A549 treated with DMSO at 1 μM for 4 hours (cell line): ENCODE measurements at places on chromosomes 3 and 15. TPM values are rescaled to one million over a fixed set of nuclear protein-coding genes. Genes with fewer than 3 reads are reported as not detected.

PTX3 gene
- 0.45 to 1.1 TPM (median 0.75 TPM) in 5 replicates for total RNA-seq

COL7A1 gene
- total RNA-seq, result 139 to 257 TPM (median 204 TPM) in 5 replicates

ESYT3 gene
- 0.56 to 1.0 TPM (median 0.78 TPM) in 5 replicates for total RNA-seq

ECE2 gene
- not detected in 5 replicates for total RNA-seq

GOLGA6D gene
- 0.11 to 0.12 TPM in 2 of 5 replicates, not detected in the others for total RNA-seq

KNG1 gene
- total RNA-seq, result 0.17 TPM in 1 of 5 replicates, not detected in the others

LARP6 gene
- total RNA-seq, result 52.1 to 84.0 TPM (median 73.8 TPM) in 5 replicates

SCN11A gene
- 0.01 TPM in 1 of 5 replicates, not detected in the others for total RNA-seq

GNAT1 gene
- total RNA-seq, result 0.09 TPM in 1 of 5 replicates, not detected in the others

MTMR10 gene
- total RNA-seq, result 11.4 to 17.2 TPM (median 15.3 TPM) in 5 replicates

RASA2 gene
- 7.2 to 13.5 TPM (median 11.1 TPM) in 5 replicates for total RNA-seq

TNNC1 gene
- 1.2 to 2.0 TPM (median 1.4 TPM) in 5 replicates for total RNA-seq

LYZL4 gene
- total RNA-seq, result not detected in 5 replicates

ALDH1A3 gene
- 23.0 to 25.5 TPM (median 23.8 TPM) in 5 replicates for total RNA-seq

RBPMS2 gene
- total RNA-seq, result 7.5 to 9.4 TPM (median 8.4 TPM) in 5 replicates

RPP14 gene
- 11.5 to 21.2 TPM (median 11.8 TPM) in 5 replicates for total RNA-seq

GOLGA6L4 gene
- total RNA-seq, result 0.28 to 1.4 TPM (median 1.1 TPM) in 5 replicates

MOBP gene
- 0.02 to 0.28 TPM (median 0.07 TPM) in 3 of 5 replicates, not detected in the others for total RNA-seq

ACTRT3 gene
- total RNA-seq, result 2.4 to 3.2 TPM (median 2.9 TPM) in 5 replicates

SERINC4 gene
- 0.06 to 0.23 TPM (median 0.12 TPM) in 4 of 5 replicates, not detected in the other for total RNA-seq

CFAP100 gene
- total RNA-seq, result not detected in 5 replicates

TMIE gene
- total RNA-seq, result 0.07 to 0.30 TPM (median 0.16 TPM) in 5 replicates

CCDC9B gene
- total RNA-seq, result 17.2 to 20.4 TPM (median 18.0 TPM) in 5 replicates

EPHB1 gene
- total RNA-seq, result 0.05 to 0.23 TPM (median 0.11 TPM) in 4 of 5 replicates, not detected in the other

ERICH6 gene
- 0.07 to 0.08 TPM in 2 of 5 replicates, not detected in the others for total RNA-seq

CCDC51 gene
- 25.1 to 28.0 TPM (median 27.4 TPM) in 5 replicates for total RNA-seq

ZBED2 gene
- total RNA-seq, result 0.18 to 0.45 TPM (median 0.39 TPM) in 5 replicates

DOCK3 gene
- 0.37 to 0.50 TPM (median 0.43 TPM) in 5 replicates for total RNA-seq

GOLGA6B gene
- total RNA-seq, result 0.06 to 0.09 TPM in 2 of 5 replicates, not detected in the others

RARB gene
- 6.6 to 16.1 TPM (median 14.1 TPM) in 5 replicates for total RNA-seq

CX3CR1 gene
- total RNA-seq, result 0.09 to 0.25 TPM in 2 of 5 replicates, not detected in the others

FRMD5 gene
- 3.9 to 5.6 TPM (median 4.2 TPM) in 5 replicates for total RNA-seq

P3H2 gene
- 33.5 to 53.7 TPM (median 45.8 TPM) in 5 replicates for total RNA-seq

SAMD7 gene
- total RNA-seq, result not detected in 5 replicates

FGF12 gene
- total RNA-seq, result 0.38 to 0.97 TPM (median 0.63 TPM) in 5 replicates

OR5K2 gene
- total RNA-seq, result not detected in 5 replicates

RBP2 gene
- not detected in 5 replicates for total RNA-seq

GP5 gene
- 0.03 to 0.07 TPM in 2 of 5 replicates, not detected in the others for total RNA-seq

IMPG2 gene
- 0.01 to 0.02 TPM (median 0.01 TPM) in 3 of 5 replicates, not detected in the others for total RNA-seq

IGSF11 gene
- 4.7 to 5.5 TPM (median 5.0 TPM) in 5 replicates for total RNA-seq

CCDC39 gene
- 0.13 TPM in 1 of 5 replicates, not detected in the others for total RNA-seq

COMMD2 gene
- total RNA-seq, result 31.7 to 42.5 TPM (median 37.2 TPM) in 5 replicates

NUP210 gene
- 33.4 to 43.7 TPM (median 38.7 TPM) in 5 replicates for total RNA-seq

HTR3E gene
- not detected in 5 replicates for total RNA-seq

FOXB1 gene
- not detected in 5 replicates for total RNA-seq

GRK7 gene
- 0.02 TPM in 1 of 5 replicates, not detected in the others for total RNA-seq

IGSF10 gene
- 0.53 to 0.81 TPM (median 0.76 TPM) in 5 replicates for total RNA-seq

LXN gene
- total RNA-seq, result 67.0 to 95.7 TPM (median 80.0 TPM) in 5 replicates

TMEM207 gene
- not detected in 5 replicates for total RNA-seq

PCLAF gene
- 154 to 240 TPM (median 163 TPM) in 5 replicates for total RNA-seq

TJP1 gene
- total RNA-seq, result 62.1 to 83.8 TPM (median 75.9 TPM) in 5 replicates

ARPP19 gene
- 96.1 to 135 TPM (median 117 TPM) in 5 replicates for total RNA-seq

TRPM1 gene
- not detected in 5 replicates for total RNA-seq

ISG20 gene
- total RNA-seq, result 38.7 to 47.1 TPM (median 41.0 TPM) in 5 replicates

ANKRD34C gene
- total RNA-seq, result not detected in 5 replicates

ISLR2 gene
- 0.07 to 0.30 TPM (median 0.12 TPM) in 5 replicates for total RNA-seq
